ENCODE measurements at places on chromosomes 5 and 9.

DNA sequence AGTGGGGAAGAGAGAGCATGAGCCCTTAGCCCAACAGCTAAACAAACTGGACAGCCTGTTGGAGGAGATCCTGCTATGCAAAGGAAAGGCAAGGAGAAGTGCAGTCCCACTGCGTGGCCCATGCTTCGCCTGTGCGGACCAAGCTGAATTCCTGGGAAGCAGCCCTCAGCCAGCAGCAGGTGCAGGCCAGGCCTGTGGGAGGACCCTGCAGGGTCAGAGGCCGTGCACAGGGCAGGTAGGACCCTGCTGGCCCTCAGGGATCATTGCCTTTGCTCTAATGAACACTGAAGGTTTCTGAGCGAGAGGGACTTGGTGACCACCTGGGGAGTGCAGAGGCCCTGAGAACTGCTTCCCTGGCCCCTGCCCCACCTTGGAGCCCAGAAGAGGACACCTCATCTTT is 6.0 kb upstream of the SLC6A19 start:
- no peak for DNase-seq

- DNase-seq = no peak
Observed at GRCh38 chr5:168878135-168878745, 299.1 kb upstream of the PANK3 start.

GRCh38 chr9:71955300-71955915 is 44.0 kb downstream of the C9orf85 start:
- DNase-seq = no peak

DNA sequence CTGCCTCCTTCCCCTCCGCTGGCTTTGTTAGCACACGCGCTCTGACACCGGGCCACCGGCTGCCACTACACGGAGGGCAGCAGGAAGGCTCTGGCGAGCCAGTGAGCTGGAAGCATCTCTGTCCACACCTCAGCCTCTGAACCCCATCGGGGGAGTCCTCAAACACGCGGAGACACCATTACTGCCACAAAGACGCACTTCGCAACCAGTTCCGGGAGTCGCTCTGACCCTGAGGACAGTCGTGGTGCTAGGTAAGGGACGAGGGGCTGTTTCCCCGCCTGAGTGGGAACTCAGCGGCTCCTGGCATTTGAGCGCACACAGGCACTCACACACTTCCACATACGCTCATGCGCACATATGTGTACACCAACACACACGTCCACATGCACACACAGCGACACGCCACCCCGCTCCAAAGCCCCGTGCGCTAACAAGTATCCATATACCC is 160.0 kb downstream of the C9orf152 start:
- DNase-seq = no peak

- no peak for DNase-seq
Observed at GRCh38 chr5:140550147-140551079, 3.0 kb downstream of the EIF4EBP3 start.

GRCh38 chr5:43730832-43731342 is 127.9 kb downstream of the NNT start:
- no peak for DNase-seq

DNA sequence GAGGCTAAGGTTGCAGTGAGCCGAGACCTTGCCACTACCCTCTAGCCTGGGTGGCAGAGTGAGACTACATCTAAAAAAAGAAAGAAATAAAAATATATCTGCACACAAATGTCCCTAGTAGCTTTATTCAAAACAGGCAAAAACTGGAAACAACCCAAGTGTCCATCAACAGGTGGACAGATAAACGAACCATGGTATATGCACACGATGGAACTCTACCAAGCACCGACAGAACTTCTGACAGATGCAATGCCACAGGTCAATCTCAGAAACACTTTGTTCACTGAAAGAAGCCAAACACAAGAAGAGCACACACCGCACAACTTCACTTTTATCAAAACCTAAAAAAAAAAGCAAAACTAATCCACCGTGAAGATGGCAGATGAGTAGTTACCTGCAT is 30.4 kb downstream of the CAMSAP1 start:
- DNase-seq = no peak

DNA sequence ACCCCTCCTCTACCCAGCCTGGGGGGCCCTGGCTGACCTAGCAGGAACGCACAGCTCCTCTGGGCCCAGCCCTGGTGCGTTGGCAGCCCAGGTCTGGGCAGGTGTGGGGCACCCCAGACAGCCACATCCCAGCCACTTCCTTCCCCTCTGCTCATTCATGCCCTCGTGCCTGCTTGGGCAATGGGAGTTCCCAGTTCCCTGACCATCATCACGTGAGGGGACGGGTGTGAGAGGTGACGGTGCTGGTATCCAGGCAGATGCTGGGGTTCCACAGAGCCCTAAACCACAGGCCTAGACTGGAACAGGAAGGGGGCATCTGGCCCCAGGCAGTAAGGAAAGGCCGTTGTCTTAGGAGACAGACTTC is 8.4 kb downstream of the RALGDS start:
- no peak for DNase-seq

GRCh38 chr9:117541181-117541580 is 126.3 kb upstream of the ASTN2 start:
- no peak for DNase-seq

- no peak for DNase-seq
Observed at GRCh38 chr9:105978826-105979225, 284.5 kb downstream of the TMEM38B start.
